ENCODE measurements at places on chromosomes 3 and 15.

GRCh38 chr15:59157840-59158700, 48.6 kb upstream of the LDHAL6B start:
- DNase-seq: no peak

DNA sequence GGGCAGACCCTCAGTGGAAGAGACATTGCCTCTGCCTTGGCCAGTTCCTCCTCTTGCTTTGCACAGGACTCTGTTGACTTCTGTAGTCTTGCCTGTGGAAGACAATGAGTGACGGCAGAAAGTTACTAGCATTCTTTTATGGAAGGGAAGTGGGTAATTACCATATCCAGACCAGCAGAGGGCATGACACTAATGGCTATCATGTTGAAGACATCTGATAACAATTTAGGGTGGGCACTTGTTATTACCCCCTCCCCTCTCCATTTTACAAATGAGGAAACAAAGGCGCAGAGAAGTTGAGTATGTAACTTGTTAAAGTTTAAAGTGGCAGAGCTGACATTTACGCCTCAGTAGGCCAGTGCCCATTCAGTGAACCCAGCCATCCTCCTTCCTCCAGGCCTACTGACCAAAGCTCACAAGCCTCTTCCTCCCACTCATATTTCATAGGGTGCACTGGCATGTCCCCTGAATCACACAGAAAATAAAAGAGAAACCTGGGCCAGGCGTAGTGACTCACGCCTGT, 48.2 kb upstream of the FMN1 start:
- peak; percentile 6 for DNase-seq

- no peak for DNase-seq
Measured at GRCh38 chr3:9196020-9196419, 53.4 kb downstream of the SRGAP3 start.

DNA sequence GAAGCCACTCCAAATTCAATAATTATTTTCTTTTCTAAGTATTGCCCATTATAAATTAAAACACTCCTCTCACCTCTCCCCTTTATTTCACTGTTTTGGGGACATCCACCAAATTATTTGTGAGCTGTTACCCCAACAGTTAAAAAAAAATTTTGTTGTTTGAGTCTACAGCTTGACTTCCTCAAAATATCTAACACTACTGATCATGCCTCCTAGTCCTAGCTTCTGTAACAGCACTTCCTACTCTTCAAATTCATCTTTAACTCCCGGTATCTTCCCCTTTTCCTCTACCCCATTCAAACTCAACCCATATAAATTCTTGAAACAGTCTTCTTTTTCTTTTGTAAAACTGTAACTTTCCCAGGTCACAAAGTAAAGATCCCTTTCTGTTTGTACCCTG, 15.9 kb downstream of the PARL start:
- no peak for DNase-seq

GRCh38 chr3:20478436-20478835, 292.4 kb upstream of the SGO1 start:
- peak; percentile 1 for DNase-seq

GRCh38 chr3:42537350-42537749, 34.9 kb downstream of the VIPR1 start:
- DNase-seq: no peak

- no peak for DNase-seq
Measured at GRCh38 chr3:62211675-62212429, 161.5 kb downstream of the FEZF2 start.

DNA sequence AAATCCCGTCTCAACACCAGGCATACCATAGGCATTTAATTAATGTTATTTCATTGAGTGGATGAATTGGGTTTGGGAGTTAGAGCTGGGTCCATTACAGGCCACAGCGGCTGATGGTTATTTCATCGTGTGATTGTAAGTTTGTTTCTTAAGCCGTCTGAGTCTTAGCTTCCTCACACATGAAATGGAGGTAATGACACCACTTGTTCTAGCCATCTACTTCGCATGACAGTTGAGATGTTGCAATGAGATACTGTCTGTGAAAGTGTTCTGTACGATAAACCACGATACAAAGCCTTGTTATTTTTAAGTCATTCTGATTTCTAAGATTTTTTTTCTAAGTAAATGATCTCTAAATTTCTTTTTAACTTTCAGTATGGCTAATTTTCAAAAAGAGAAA, 8.6 kb upstream of the TP63 start:
- DNase-seq: no peak

DNA sequence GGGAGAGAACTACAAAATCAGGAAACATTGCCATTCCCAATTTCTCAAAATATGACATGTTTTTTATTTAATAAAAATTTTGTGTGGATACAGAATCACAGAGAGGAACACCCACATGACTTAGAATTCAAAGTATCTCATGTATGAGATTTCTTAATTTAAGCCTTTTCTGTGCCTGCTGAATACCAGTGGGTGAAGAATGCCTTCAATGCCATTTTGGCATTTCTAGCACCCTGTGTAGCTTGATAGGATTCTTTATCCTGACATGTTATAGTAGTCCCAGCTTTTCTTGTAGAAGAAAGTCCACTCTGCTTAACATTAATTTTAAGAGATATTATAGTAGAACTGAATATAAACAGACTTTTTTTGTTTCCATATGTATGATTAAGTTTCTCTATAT, 3.1 kb upstream of the SLMAP start:
- DNase-seq: no peak

DNA sequence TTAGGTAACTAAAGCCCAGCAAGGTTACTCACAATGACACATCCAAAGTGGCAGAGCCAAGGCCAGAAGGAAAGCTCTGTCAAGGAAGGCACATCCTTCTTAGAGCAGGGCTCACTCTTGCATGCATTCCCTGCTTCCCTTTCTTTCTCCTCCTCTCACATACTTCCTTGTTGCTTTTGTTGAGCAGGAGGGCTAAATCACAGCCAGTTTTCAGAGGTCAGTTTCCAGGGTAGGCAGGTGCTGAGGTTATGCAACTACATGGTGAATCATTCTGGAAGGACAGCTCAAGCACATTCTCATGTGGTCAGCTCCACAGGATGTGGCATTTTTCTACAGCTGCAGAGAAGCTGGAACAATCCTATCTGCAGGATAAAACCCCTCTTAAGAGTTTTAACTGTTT, 275.6 kb downstream of the ZNF621 start:
- DNase-seq: peak; percentile 90

- no peak for DNase-seq
Measured at GRCh38 chr3:58574106-58574505, 3.1 kb downstream of the FAM107A start.

- DNase-seq: no peak
Measured at GRCh38 chr15:92886815-92887214, 13.3 kb upstream of the CHD2 start.

DNA sequence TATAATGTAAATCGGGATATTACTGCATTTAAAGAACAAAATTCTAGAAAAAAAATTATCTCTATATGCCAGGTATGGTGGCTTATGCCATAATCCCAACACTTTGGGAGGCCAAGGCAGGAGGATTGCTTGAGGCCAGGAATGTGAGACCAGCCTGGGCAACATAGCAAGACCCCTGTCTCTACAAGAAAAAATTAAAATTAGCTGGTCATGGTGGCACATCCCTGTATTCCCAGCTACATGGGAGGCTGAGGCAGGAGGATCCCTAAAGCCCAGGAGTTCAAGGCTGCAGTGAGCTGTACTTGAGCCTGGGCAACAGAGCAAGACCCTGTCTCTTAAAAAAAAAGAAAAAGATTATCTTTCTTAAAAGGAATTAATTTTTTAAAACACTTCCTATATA, 12.8 kb downstream of the SENP7 start:
- DNase-seq: no peak

DNA sequence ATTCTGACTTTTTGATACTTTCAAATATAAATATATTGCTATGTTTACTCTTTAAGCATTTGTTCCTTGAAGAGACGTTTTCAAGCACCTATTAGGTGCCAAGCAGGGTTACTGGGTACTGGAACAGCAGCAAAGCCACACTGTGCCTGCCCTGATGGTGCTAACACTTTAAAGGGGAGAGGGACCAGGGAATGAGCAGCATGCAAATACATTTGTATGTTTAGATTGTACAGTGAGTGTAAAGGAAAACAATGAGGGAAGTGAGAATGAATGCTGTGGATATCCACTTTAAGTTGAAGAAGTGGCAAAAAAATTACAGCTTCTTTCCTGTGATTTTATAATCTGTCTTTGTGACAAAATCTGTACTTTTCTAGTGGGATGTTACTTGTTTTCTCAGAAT, 400.2 kb upstream of the ATP11B start:
- DNase-seq: no peak

GRCh38 chr15:31487811-31488436, 161.3 kb downstream of the KLF13 start:
- no peak for DNase-seq

- no peak for DNase-seq
Measured at GRCh38 chr3:124584552-124585391, 145.5 kb upstream of the UMPS start.

DNA sequence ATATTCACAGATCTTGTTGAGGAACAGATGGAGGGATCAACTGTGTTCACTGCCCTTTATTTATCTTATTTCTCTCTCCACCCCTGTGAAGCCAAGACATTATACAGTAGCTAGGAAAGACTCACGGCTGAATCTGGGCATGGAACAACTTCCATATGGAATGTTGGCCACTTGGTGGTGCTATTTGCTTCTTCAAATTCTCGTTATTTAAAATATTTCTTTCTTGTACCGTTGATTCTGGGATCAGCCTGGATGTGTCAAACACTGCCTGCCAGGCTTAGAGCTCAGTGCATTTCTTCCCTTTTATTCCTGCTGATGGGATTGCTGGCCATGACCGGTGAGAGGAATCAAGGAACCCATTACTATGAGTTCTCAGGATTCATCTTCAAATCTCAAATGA, 17.5 kb upstream of the GASK1A start:
- peak; percentile 9 for DNase-seq

- no peak for DNase-seq
Measured at GRCh38 chr15:33341953-33342352, 31.2 kb downstream of the RYR3 start.

GRCh38 chr15:63163217-63163616, 5.9 kb upstream of the RPS27L start:
- no peak for DNase-seq

GRCh38 chr15:59150185-59150584, 45.2 kb downstream of the CCNB2 start:
- no peak for DNase-seq

- DNase-seq: no peak
Measured at GRCh38 chr3:31106912-31107311, 212.5 kb upstream of the GADL1 start.

GRCh38 chr3:72043204-72044133, 258.5 kb upstream of the PROK2 start:
- DNase-seq: no peak

- no peak for DNase-seq
Measured at GRCh38 chr3:177358977-177359592, 161.8 kb upstream of the TBL1XR1 start.

DNA sequence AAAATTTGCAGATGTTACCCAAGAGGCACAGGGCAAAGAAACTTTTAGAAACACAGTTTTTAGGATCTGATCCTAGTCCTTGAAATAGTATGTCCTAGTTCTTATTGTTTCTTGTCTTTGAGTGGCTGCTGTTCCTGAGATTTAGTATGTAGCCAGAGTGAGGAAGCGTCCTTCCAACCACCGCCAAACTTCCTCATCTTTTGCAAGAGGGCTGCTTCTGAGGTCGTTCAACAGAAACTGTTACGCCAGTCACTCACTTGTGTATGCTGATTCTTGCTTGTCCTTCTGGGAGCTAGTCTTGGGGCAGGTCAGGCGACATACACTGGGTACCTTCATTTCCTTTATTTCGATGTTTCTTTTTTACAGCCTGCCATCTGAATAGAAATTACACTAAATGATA, 577.3 kb upstream of the ZNF717 start:
- DNase-seq: no peak

DNA sequence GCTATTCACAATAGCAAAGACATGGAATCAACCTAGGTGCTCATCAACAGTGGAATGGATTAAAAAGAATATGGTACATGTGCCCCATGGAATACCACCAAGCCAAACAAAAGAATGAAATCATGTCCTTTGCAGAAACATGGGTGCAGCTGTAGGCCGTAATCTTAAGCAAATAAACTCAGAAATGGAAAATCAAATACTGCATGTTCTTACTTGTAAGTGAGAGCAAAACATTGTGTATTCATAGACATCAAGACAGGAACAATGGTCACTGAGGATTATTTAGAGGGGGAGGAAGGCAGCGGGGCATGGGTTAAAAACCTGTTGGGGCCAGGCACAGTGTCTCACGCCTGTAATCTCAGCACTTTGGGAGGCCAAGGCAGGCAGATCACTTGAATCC, 304.7 kb upstream of the ROBO2 start:
- no peak for DNase-seq

- DNase-seq: no peak
Measured at GRCh38 chr3:58989163-58989562, 60.7 kb downstream of the CFAP20DC start.

DNA sequence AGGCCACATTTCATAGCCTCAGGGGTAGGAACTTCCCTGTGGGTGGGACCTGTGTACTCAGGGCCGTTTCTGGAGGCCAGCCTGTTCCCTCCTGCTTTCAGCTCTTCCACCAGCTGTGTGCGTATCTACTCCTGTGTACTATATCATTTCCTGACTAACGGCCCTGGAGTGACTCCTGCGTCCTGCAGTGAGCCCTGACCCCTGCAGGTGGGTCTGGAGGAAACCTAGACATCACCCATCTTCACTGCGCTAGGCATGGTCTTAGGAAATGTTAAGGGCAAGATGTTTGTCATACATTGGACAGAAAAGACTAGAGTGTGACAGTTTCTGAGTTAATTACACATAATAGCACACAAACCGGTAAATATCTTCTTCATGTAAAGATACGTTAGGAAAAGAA, 297.3 kb downstream of the GABRB3 start:
- no peak for DNase-seq

DNA sequence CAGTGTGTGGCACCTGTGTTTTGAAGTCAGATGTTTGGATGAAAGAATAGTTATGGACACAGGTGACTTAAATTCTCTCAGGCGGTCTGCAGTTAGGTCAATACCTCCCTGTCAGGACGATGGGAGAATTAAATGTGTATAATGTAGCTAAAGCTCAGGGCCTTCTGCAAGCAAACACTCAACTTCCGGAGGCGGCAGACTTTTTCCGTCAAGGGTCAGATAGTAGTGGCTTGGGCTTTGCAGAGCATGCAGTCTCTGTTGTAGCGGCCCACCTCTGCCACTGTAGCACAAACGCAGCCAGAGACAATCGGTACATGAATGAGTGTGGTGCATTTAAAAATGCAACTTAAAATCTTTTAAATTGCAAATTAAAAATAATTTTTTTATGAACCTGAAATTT, 47.4 kb downstream of the CMTM8 start:
- DNase-seq: no peak

DNA sequence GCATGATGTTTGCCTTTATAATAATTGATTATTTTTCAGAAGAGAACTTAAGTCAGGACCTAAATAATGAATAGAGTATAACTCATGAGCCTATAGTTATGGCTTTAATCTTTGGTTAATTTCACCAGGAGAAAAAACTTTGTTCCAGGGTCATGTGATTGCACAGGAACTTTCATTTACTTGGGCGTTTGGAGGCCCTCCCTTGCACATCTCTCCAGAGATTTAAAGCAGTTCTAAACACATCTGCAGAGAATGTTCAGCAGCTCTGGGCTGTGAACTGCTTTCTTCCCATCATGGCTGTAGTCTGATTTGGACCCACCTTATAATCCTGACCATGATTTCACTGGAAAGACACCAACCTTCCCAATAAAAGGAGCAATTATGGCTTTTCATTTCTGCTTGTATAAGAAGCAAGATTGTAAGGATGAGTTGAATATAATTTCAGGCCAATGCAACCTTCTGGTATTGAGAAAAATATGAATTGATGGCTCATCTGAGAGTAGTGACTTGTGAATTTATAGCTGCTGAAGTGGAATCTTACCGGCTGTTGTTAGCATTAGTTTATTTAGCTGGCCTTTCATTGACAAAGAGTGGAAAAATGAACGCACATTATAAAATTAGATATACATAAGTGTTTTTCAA, 80.9 kb upstream of the PRTG start:
- DNase-seq: no peak

All from NCI-H226 (cell line).